ENCODE measurements at places on chromosomes 1 and 21. TPM values are rescaled to one million over a fixed set of nuclear protein-coding genes. Genes with fewer than 3 reads are reported as not detected.

The USF1 gene
- total RNA-seq = 60.9 TPM

The TMOD4 gene
- 2.4 TPM for total RNA-seq

The RIMS3 gene
- 106 TPM for total RNA-seq

The RGS5 gene
- total RNA-seq = 1.2 TPM

The TTC34 gene
- total RNA-seq = 2.2 TPM

The NAV1 gene
- total RNA-seq = 20.7 TPM

The DNALI1 gene
- not detected for total RNA-seq

The SHISA4 gene
- total RNA-seq = not detected

The CRYBG2 gene
- 3.0 TPM for total RNA-seq

The SH2D1B gene
- total RNA-seq = not detected

The OR2T11 gene
- total RNA-seq = 0.13 TPM

The AMPD1 gene
- not detected for total RNA-seq

- no peak for DNase-seq
Observed at GRCh38 chr21:19490481-19490880, 1086.9 kb upstream of the TMPRSS15 start.

DNA sequence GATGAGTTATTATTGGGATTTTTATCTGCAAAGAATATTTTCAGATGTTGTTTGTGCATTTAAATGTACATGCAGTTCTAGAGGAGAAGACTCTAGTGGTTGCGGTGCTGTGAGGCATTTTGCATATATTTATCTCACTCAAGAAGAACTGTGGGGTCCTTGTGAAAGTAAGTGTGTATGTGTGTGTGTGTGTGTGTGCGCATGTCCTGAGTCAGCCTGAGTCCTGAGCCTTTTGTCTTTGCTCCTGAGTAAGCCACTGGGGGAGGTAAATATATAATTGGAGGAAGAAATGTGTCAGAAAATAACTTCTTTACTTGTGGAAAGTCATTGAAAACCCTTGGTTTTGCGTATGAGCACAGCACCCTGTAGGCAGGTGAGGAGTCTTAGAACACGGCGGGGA is 55.6 kb upstream of the CD34 start:
- no peak for DNase-seq

- no peak for DNase-seq
Observed at GRCh38 chr1:88982055-88982454, 10.4 kb downstream of the KYAT3 start.

GRCh38 chr1:67058761-67059160 is 4.8 kb upstream of the SLC35D1 start:
- DNase-seq = no peak

- DNase-seq = no peak
Observed at GRCh38 chr1:56993475-56993874, 27.7 kb upstream of the C8B start.

DNA sequence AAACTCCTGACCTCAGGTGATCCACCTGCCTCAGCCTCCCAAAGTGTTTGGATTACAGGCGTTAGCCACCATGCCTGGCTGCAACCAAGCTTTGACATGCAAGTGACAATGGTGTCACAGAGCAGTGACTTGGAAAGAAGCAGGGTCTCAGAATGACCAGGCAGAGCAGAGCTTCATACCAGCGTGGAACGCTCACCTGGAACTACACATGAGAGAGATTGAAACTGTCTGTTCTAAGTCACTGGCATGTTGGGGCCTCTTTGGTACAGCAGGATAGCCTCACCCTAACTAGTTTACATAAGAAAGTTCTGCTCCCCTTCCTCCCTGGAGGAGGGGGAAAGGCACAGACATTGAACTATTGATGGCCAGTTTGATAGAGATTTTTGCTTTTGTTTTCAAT is 47.5 kb upstream of the ITPKB start:
- no peak for DNase-seq

DNA sequence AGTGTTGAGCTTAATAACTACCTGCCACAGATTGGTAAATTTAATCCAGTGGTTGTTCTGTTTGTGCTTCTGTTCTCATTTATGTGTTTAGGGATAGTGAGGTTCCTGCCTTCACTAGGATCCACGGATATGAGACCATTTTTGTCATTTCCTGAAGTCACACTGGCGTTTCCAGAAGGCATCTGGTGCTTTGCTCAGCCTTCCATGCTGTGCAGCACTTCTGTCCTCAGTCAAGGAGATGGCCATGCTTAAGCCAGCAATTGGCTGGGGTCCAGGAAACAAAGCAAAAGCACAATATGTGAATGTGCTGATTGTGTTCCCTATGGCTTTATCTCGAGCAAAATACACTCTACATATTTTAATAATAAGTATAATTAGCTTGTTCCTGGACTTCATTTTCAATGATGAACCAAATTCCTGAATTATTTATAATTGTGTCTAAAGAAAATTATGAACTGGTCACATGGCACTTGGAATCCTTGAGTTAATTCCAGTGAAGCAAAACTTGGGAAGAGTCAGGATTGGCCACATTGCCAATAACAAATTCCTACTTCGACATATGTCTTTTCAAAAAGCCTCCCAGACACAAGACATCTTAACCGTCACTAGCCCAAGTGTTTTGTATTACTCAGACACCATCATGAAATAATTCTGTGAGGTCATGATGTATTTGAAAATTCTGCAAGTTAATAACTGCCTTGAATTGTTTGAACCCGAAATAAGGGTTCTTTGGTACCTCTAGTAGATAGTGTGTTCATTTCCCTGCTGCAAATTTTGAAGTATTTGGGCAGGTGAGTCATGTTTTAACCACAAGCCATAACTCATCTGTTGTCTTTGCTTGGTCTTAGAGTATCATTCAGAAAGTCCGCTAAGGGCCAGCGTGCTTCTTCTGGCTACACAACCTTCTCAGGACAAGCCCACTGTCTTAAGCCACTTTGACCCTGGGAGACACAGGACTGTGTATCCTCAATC is 412.4 kb downstream of the DISC1 start:
- no peak for DNase-seq

DNA sequence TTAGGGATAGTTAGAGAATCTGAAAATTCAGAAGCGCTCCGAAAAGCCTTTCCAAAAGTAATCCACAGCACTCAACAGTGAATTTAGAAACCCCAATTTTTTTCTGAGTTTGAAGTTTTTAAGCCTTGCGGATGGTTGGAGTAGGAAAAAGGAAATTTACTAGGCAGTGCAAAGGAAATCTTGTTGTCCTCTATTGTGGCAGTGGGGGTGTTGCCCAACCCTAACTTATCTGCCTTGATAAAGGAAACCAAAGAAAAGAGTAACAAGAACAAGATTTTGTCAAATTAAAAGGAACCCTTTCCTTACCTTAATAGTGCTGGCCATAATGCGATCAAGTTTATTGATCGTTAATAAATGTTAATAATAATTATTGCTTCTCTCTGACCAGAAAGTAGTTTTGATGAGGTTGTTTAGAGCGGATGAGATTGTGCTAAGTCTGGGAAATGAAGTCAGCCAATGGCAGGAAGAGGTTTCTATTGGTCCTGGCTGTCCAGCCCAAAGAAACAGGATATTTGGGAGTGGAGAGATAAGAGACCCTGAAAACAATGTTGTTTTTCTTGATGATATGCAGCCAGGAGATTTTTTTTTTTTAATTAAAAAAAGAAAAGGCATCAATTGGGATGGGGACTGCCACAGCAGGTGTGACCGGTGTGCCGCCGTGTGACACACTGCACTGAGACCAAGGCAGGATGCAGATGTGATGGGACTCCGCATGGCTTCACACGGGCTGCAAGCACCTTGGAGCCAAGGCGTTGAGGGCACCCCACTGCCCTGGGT is at the start of gene ERG:
Gene ERG, minus strand, starts transcription at position 421 of the 777 bp plus-strand sequence. Its CDS starts 97 bp downstream, at position 324.
- no peak for DNase-seq

DNA sequence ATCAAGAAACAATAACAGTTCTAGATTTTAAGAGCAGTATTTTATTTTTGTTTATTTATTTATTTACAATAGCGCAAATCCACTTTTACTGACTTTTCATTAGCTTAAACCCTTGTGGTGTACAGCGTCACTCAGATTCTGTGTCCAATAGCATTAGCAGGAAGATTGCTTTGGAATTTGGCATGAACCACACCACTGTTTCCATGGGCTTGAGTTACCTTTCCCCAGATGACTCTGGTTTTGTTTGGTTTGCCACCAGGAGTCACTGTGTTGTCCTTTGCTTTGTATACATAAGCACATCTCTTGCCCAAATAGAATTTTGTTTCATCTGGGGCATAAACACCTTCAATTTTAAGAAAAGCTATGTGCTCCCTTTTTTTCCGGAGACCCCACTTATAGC is 25.9 kb upstream of the SNRPE start:
- DNase-seq = no peak

GRCh38 chr1:35577071-35577998 is 4.2 kb downstream of the TFAP2E start:
- DNase-seq = peak; percentile 87

GRCh38 chr21:40631211-40631610 is 215.7 kb downstream of the DSCAM start:
- no peak for DNase-seq

DNA sequence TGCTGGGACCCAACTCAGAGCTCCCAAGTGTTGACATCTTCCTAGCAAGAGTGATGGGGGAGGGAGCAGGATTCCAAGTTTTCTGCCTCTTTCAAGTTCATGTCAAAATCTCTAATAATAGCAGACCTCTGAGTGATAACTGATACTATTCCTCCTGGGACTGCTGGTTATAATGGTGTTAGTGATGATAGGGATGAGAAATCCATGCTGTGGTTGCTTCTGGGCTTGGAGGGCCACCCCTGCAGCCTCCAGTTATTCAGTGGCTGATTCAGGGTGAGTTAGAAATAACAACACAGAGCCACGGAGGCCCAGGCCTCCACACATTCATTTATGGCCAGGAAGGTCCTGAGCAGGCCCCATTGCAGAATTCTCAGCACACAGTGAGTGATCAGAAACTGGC is 40.6 kb upstream of the ARTN start:
- no peak for DNase-seq

- peak; percentile 78 for DNase-seq
Observed at GRCh38 chr1:157090196-157090647, 9.4 kb downstream of the ETV3L start.

- DNase-seq = peak; percentile 59
Observed at GRCh38 chr1:145846201-145846612, 777 bp downstream of the NUDT17 start.

GRCh38 chr1:113946678-113947387 is 17.7 kb downstream of the HIPK1 start:
- no peak for DNase-seq

DNA sequence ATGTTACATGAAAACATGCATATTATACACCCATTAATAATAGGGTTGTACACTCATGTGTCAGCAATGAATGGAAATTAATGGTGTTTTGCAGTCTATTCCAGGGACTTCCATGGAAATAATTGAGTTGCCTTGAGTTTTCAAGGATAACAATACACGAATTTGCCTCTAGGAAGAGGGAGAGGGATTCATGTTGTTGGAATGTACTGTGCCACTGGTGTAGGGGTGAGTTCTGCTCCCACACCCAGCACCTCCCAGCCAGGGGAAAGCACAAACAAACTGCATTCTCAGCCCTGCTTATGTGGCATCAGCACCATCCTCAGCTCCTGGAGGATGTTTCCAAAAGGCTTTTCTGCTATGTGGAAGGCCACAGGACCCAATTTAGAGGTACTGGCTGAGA is 57.8 kb downstream of the BCAR3 start:
- DNase-seq = no peak

GRCh38 chr1:68409426-68409825 is 40.3 kb downstream of the RPE65 start:
- DNase-seq = no peak

DNA sequence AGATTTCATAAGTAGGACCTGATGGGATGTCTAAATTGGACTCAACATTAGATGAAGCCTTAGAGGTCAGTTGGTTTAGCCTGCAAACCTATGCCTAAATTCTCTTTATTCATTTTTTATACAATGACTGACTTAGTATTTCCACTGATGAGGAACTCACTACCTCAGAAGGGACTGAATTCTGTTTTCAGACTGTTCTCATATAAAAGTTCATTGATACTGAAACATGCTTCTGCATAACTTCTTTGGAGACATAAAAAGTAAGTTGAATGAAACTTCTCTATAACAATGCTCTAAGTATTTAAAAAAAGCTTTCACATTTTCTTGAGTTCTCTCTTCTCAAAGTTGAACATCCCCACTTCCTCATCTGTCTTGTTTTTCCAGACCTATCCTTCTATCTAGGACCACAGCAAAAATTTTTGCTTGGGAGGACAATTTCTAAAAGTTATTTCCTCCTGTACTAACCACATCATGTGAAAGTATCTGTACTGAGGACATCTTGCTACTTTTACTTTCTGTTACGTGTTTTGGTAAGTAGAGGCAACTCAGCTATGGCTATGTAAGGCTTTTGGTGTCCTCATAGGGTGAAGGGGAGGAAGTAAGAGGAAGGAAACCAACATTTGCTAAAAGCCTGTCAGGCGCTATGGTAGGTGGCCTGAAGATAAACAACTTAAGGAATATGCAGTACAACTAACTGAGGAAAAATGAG is 64.1 kb downstream of the USP24 start:
- no peak for DNase-seq

GRCh38 chr1:87638636-87639035 is 310.0 kb downstream of the LMO4 start:
- DNase-seq = no peak

DNA sequence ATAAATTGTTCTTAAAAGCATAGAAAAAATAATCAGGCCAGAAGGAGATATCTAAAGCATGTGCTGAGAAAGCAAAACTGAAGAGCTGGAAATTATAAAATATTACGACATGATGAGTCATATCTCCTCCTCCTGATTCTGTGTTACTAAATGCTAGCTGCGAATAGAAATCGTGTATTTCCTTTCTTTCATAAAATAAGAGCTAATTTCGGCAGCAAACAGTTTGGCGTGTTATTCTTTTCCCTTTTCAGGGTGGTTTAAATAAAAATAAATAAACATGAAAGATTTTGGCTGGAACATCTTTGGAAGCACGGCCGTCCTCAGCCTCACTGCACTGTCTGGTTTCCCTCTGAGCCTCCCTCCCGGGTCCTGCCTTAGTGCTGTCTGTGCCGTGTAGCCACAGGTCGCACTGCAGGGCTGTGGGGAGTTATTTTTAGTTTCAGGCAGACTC is 56.0 kb downstream of the ADARB1 start:
- no peak for DNase-seq

DNA sequence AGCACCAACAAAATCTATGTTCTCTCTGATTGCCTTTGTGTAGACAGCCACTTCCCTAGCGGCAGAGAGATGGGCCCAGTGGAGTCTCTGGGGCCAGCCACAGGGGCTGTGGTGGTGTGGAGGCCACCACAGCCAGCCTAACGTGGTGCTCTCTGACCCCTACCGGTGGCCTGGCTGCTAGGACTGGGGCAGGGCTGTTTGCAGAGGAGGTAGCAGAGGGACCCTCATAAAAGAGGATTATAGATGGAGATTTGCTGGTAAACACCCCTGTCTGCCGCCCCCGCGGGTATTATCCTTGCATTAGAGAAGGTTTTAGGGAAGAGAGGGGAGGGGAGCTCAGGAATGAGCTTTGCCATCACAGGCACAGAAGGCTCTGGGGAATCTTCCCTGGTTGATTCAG is 310.3 kb upstream of the VAMP3 start:
- no peak for DNase-seq

- no peak for DNase-seq
Observed at GRCh38 chr1:204821476-204821875, 49.2 kb upstream of the NFASC start.
